Stimulated activated CD8-positive, alpha-beta memory T cell treated with anti-CD3 and anti-CD28 coated beads, Interleukin-15, amount 100 ng/mL, for 48 hours (primary cell): ENCODE measurements at places on chromosomes 12 and 14.

DNA sequence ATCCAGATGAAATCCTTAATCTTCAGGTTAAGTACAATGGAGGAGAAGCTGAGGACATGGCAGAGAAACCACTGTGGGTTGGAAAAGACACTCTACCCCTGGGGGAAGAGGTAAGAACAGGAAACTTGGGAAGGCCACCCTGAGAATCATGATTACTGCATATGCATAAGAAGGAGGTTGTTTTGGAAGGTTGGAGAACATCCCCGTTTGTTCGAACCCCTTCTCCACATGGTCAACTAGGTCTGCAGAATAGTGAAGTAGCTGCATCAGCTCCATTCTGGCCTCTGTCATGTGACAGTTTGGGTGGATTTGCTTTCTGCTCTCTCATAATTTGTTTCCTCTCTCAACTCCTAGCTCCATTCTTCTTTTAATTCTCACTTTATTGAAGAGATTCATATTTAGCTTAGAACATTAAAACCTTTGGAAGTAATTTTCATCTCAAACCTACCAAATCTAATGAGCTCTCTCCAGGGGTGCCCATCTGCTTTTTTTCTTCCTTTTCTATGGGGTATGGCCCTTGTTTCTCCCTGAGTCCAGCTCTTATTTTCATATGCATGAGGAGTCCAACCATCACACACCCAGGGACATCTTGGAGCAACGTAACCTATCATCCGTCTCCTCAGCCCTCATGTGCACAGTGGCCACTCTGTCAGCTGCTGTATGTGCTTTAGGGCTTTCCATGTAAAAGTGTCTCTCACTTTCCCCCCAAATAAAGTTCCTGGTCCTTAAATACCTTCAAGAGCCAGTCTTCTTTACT lies 820.3 kb downstream of the TMEM121 start:
- no peak for DNase-seq

GRCh38 chr12:101838628-101839323 lies 8.0 kb upstream of the GNPTAB start:
- DNase-seq: no peak

- peak; percentile 77 for DNase-seq
These were observed 729 bp downstream of the OSBPL8 start for GRCh38 chr12:76558684-76559399.

DNA sequence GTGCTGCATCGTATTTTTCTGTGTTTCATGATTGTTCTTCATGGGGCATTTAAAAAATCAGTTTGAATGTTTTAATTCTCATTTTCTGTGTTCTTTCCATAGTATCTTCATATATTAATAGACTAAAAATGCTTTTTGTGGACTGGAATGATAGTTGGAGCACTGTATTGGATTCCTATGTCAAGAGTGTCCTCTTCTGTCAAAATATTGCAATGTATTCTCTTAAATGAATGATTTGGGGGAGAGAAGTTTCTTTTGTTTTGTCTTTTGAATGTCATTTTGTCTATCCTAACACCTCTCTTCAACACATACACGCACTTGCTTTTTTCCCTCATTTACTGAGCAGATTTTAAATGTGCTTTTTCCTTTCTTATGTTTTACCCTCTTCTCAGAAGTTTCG lies 4.7 kb upstream of the EIF2S3B start:
- no peak for DNase-seq

- no peak for DNase-seq
These were observed 9.1 kb upstream of the KRT80 start for GRCh38 chr12:52200781-52201450.

DNA sequence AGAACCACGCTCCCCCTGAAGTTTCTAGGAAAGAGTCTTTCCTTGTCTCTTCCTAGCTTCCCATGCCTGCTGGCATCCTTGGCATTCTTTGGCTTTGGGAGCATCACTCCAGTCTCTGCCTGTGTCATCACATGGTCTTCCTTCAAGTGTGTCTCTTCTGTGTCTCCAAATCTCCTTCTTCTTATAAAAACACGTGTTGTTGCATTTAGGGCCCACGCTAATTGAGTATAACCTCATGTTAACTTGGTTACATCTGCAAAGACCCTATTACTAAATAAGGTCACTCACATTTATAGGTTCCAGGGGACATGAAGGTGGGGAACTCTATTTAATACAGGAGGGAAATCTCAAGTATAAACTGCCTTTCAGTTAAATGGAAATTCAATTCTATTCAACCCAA lies 63.0 kb downstream of the E2F7 start:
- no peak for DNase-seq

- no peak for DNase-seq
These were observed 68.8 kb upstream of the MDGA2 start for GRCh38 chr14:47744155-47744554.

DNA sequence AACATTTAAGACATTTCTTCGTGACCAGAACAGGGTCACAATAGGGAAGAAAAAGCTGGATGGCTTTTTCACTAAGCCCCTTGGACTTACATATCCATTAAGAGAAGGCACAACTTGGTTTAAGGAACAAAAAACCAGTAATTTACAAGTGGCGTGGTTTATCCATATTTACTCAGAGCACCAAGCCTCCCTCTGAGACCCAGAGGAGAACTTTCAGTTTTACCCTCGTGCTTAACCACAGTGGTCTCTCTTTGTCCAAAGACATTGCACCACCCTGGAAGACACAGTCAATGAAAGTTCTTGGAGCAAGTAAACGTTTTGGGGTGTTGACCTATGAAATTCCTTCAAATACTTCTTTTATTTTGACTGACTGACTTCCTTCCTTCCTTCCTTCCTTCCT lies 52.5 kb downstream of the SSPN start:
- DNase-seq: no peak

DNA sequence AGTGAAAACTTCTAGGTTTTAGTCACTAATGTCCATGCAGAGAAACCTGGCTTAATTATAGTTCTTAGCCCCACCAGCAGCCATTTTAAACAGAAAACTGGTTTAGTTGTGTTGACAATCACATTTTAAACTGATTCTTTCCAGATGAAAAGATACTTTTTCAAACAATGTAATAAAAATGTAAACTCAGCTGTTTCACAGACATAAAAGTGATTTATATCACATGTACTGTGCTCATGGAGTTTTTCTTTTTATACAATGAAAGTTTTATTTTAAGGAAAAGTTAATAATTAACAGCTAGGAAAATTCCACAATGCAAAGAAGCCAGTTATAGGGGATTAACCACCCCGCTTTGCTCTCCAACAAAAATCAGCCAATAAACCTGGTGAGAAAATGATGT lies 129.7 kb downstream of the PAX9 start:
- DNase-seq: no peak

DNA sequence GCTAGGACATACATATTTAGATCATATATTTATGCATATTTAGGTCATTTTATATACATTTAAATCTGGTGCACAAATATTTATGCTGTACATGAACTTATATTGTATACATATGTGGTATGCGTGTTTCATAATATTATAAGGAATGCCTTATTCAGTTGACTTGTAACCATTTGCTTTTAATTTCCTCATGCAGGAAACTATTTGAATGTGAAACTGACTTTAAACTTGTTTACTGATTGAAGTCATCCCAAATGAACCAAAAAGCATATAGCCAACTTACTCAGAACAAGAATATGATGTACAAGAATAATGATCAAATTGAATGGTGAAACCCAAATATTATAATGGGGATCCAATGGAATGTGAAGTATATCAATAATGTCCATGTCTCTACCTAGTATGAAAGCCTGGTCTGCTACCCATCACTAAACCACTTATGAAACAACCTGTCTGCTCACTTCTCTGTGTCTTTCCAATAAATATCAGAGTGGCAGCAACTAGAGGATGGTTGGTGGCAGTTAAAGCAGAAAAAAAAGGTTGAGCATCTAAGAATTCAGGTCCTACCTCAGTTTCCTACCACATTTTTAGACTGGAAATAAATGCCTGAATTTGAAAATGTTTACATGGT lies 38.3 kb downstream of the RPS6KA5 start:
- no peak for DNase-seq

- DNase-seq: no peak
These were observed 36.1 kb upstream of the CCDC88C start for GRCh38 chr14:91453744-91454143.

DNA sequence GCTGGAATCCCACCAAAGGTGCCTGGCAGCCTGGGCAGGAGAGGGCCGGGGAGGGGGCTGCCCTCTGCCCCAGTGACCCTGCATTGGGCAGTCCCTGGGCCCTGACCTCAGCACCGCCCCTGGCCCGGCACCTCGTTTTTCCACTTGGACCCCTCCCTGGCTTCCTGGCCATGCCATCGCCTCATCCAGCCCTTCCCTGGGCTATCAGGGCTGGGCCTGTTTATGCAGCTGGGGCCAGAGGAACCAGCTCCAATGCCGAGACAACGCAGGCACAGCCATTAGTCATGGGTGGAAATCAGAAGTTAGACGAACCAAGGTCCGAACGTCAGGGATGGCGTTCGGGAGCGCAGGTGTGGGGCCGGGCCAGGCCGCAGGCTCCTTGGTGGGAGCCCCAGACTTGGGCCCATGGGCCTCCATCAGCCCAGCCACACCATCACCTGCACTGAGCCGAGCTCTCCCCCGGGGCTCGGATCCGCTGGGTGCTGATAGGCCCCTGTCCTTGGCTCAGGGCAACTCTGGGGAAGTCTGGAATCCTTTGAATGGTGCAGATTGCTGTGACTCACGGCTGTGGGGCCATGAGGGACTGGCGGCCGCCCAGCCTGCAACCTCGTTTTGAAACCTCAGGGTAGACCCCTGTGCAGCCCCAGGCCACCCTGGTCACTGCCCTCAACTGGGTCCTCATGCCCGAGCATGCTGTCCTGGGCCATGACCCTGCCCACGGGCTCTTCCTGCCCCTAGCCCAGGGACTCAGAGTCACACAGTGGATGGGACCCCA lies 169.4 kb downstream of the KIF26A start:
- DNase-seq: no peak

DNA sequence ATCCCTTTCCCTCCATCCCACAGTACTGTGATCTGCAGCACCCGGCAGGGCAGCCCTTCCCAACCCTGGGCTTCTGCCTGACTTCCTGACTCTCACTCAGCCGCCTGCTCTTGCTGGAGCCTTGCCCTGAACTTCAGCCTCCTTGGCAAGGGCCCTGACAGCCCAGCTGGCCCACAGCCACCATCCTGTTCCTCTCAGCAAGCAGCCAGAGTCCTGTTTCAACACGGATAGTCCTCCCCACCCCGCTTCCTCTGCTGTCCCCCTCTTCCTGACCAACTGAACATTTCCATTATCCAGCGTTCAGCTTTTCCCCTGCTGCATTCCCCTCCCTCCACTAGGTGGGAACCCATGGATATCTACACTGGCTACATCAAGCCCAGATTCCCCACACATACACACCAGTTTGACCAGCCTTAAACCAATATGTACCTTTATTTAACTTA lies 74.0 kb upstream of the MDM1 start:
- no peak for DNase-seq

DNA sequence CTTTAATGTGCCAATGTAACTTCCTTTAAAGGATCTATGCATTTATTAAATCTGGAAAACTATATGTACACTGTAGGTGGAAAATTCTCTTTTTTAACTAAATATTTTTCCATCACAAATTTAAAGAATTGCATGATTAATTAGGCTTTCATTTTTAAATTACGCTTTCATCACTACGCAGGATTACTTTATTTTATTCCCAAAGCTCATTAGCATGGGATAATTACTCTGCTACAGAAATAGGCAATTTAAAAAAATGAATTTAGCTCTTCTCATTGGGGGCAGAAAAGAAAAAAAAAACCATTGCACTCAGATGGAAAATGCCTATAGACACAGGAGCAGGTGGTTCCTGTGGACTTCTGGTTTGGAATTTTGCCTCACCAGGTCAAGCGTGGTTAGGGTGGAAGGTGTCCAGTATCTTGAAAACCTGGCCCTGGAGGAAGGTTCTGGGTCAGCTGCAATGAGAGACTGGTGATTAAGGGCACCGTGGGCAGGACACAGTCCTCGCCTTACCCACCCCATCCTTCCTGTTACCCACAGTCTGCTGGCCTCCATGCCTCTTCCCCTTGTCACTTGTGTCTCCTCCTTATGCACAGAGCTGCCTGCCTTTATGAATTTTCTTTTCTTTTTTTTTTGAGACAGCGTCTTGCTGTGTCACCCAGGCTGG lies 17.3 kb upstream of the RIN3 start:
- DNase-seq: no peak

DNA sequence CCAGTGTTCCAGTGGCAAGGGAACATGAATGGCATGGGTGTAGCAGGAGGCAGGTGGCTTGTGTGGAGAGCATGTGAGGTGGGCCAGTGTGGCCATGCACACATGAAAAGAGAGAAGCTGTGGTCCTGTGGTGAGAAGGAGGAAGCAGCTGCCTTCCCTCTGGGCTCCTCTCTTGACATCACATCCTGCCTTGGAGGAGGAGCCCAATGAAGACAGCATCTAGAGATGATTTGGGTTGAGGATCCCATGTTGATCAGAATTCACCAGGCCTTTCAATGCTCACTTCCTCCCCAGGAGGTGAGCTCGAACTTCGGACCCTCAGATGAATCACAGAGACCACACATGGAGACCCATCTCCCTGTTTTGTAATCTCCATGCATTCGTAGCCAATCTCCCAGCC lies 82.6 kb downstream of the LRRC74A start:
- DNase-seq: no peak

DNA sequence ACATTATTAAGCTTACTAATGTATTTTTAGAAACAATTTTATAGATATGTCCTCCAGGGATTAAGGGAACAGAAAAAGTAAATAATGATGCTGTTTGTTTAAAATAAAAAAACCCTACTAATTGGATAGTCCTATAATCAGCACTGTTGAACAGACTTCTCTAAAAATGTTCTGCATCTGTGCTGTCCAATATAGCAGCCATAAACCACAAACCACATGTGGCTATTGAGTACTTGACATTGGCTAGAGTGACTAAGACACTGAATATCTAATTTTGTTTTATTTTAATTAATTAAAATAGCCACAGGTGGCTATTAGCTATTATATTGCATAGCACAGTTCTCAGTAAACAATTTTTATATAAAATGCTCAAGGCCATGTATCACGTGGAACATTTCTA lies 210.4 kb downstream of the DPY19L2 start:
- DNase-seq: no peak

DNA sequence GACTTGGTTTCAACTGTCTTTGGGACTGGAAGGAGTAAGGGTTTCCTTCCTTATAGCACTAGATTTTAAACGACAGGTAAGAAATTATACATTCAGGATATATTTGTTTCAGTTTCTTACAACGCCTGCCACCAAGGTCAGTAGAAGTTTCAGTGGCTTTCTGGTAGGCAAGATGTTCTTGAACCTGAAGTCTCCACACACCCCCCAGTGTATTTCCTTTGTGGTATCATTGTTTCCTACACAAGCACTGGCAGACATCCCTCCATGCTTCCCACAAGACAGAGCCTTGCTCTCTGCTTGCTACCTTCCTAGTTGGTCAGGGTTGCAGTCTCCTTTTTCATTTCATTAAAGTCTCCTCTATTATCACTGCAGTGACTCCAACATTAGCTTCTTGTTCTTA lies 283.1 kb downstream of the FLRT2 start:
- no peak for DNase-seq

DNA sequence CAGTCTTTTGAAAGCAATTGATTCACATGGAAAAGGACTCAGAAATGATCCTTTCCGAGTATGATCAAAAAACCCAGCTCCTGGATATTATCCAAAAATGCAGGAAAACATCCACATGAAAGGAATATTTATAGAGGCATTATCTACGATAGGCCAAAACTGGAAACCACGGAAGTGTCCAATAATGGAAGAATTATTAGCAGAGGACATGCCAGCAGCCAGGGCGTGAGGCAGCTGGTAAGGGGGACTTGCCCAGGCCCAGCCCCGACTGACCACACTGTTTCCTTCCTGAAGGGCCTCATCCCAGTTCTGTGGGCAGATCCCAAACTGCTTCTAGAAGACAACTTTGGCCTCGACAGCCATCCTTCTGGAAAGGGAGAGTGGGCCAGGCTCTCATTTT lies 20.5 kb downstream of the ACTN1 start:
- no peak for DNase-seq

- peak; percentile 49 for DNase-seq
These were observed 9.0 kb downstream of the TMBIM6 start for GRCh38 chr12:49750027-49750995.
